Stimulated activated CD4-positive, alpha-beta T cell treated with anti-CD3 and anti-CD28 coated beads, Interleukin-12 subunit alpha, Interleukin-12 subunit beta, amount 100 ng/mL, for 4 hours (primary cell): ENCODE measurements at places on chromosomes 5 and 9.

DNA sequence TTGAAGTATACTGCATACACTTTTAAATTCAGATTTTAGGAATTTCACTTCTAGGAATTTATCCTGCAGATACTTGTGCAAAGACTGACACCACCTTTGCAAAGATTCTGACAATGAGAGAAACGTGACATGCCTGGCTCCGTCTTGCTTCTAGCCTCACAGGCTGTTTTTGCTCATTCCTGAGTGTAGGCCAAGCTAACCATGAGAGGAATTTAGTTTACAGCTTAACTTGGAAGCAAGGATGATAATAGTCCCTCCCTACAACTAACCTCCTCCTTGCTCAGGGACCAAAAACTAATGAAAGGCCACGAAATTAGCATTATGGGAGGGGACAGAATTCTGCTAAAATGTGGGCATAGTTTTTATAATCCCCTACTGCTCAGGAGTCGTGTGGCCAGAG, 31.1 kb downstream of the C5orf22 start:
- DNase-seq, result no peak

- no peak for DNase-seq
Measured at GRCh38 chr5:54254482-54255198, 55.7 kb downstream of the ARL15 start.

GRCh38 chr5:107673039-107673367, 2.3 kb upstream of the EFNA5 start:
- DNase-seq, result no peak

- DNase-seq, result no peak
Measured at GRCh38 chr9:124124729-124125650, 113.4 kb downstream of the LHX2 start.

DNA sequence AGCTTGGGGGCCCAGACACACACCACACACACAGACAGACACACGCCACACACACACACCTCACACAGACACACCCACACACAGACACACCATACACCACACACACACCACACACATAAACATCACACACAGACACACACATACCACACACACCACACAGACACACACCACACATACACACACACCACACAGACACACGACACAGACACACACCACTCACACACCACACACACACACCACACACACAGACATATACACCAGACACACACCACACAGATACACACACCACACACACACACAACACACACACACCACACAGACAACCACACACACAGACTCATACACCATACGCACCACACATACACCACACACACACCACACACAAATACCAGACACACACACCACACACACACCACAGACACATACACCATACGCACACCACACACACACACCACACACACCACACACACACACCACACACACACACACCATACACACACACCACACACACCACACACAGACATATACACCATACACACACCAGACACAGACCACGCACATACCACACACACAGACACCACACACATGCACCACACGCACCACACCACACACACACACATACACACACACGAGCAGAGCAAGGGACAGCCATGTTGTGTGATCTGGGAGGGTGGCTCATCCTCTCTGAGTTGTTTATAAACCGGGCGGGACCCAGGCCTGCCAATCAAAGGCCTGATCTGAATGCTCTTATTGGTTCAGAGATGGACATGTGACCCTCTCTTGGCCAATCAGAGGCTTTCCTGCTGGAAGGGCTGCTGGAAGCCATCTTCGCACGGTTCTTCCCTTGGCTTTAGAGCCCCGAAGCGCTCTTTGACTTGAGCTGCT, 148.3 kb downstream of the GAPVD1 start:
- DNase-seq, result no peak

DNA sequence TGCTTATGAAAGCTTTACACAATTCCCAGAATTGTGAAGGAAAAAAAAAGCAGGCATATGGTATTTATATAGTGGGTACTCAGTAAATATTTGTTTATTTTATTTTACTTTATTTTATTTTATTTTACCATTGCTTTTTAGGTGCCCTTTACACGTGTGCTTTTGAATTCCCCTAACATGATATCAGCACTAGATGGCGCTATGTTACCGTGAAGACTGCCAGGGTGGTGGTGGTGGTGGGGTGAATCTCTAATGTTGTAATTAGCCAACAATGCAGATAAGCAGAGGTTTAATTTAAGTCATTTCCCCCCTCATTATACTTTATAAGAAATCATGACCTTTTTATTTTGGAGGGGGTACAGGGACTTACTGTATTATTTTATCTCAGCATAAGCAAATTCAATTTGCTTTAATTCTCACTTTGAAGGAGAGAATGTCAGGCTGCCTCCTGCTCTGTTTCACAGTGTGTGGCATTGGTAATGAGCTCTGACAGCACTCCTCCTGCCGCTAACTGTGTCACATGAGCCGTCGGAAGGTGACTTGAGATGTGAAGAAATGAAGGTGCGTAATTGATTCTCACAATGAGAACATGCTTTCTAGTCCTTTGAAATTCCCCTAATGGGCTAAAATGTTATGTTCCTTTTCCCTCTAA, 165.6 kb downstream of the YTHDC2 start:
- DNase-seq, result no peak

GRCh38 chr9:107340920-107341632, 58.0 kb downstream of the RAD23B start:
- DNase-seq, result peak; percentile 81

DNA sequence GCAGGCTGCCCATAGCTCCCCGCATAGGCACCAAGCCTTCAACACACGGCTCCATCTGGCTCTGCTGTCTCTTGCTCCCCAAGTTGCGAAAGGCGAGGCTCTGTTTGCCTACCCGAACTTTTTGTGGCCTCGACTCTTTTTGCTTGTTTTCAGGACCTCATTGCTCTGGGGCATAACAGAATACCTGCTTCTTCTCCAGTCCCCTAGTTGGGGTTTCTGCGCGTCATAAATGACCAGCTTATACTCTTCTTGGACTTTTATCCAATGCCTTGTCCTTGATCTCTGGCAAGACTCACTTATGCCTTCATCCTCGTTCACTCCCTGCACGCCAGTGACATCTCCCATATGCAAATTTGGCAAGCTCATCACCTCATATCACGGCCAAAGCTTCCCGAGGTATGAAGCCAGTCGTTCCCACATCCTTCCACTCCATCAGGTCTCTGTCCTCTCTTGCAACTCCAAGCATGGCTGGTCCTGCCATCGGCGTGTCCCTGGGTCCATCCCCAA, 238.8 kb upstream of the ADAMTS16 start:
- DNase-seq, result no peak

DNA sequence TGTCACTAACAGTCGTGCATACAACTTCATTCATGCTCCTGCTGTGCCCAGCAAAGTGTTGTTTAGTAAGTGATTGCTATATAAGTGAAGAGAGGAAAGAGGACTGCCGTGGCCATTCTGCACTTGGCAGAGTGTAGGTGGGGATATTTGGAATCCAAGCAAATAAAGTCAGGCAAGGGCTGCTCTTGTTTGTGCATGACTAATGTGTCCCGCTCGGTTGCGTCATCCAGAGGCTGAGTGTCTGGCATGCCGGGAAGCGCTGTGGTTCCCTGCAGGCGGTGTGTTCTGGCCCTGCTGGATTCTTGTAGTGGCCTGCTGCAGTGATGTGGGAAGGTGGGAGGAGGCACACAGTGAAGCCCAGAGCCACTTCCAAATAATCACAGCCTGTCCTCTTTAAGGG, 136.9 kb upstream of the ANKH start:
- no peak for DNase-seq

DNA sequence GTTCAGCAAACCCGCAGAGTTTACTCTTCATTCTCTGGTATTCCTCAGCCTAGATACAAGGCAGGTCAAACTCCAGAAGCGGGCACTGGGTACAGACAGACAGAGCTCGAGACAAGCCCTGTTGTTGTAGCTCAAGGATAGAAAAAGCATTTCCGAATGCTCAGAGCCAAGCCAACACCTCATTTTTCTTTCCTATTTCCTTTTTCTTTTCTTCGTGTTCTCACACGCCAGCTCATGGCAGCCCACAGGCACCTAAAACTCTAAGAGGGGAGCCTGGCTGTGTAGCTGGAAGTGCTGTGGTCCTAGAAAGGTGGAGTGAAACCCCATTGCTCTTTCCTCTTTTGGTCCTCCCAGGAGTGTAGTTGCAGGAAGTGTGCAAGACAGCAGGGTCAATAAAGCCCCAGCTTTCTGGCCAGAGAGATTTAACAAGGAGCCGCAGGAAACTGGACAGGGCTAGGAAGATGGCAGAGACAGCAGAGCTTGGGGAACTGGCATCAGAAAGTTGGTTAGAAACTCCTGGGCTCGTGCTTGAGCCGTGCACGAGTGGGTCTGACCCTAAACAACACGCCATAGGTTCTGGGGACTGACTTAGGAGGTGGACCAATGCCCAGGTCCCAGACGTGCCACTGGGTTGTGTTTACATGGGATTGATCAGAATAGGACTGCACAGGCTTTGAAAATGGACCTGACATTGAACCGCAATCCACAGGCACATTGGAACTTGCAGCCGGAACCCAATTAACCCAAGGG, 41.6 kb downstream of the ADAMTS2 start:
- DNase-seq, result no peak

GRCh38 chr9:78014776-78015175, 16.8 kb downstream of the GNAQ start:
- no peak for DNase-seq

DNA sequence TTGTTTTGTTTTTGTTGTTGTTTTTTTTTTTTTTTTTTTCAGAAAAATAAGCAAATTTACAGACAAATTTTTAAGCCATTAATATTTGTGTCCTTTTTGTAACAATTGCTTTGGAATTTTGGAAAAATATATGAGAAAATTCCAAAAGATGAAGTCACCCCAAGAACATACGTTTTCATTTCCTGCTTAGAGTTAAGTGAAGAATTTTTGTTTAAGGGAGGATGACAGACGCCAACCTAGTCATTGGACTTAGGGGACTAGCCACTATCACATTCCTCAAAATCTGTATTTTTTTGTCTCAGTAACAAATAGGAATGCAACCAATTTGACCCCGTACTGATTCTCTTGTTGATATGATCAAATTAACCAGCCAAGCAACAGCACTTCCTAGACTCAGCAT, 433.9 kb upstream of the SLC30A5 start:
- no peak for DNase-seq

- no peak for DNase-seq
Measured at GRCh38 chr9:18421391-18421790, 52.6 kb upstream of the ADAMTSL1 start.

GRCh38 chr5:40171971-40172370, 507.7 kb upstream of the PTGER4 start:
- no peak for DNase-seq

- no peak for DNase-seq
Measured at GRCh38 chr5:139788294-139788910, 7.2 kb upstream of the PSD2 start.

DNA sequence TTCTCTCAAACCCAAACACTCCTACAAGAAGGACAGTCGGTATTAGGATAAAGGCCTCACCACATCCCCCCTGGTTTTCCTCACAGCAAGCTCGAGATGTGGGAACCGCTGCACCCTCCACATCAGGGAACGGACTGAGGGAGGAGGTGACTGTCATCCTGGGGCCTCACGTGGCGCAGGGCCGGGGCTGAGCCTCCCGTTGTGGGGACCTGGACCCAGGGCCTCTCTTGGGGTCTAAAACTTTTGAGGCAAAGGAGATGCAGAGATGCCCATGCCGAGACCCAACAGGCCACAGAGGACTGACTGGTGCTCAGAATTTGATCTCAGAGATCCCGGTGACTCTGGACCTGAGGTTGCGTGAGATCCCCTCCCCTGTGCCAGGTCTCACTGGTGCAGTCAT, 72.7 kb downstream of the MRPL36 start:
- DNase-seq, result no peak
